Activated naive CD8-positive, alpha-beta T cell treated with anti-CD3 and anti-CD28 coated beads for 36 hours (primary cell): ENCODE measurements at places on chromosomes 2 and 18.

GRCh38 chr2:190582019-190582418 lies 47.5 kb upstream of the NEMP2 start:
- DNase-seq: no peak

DNA sequence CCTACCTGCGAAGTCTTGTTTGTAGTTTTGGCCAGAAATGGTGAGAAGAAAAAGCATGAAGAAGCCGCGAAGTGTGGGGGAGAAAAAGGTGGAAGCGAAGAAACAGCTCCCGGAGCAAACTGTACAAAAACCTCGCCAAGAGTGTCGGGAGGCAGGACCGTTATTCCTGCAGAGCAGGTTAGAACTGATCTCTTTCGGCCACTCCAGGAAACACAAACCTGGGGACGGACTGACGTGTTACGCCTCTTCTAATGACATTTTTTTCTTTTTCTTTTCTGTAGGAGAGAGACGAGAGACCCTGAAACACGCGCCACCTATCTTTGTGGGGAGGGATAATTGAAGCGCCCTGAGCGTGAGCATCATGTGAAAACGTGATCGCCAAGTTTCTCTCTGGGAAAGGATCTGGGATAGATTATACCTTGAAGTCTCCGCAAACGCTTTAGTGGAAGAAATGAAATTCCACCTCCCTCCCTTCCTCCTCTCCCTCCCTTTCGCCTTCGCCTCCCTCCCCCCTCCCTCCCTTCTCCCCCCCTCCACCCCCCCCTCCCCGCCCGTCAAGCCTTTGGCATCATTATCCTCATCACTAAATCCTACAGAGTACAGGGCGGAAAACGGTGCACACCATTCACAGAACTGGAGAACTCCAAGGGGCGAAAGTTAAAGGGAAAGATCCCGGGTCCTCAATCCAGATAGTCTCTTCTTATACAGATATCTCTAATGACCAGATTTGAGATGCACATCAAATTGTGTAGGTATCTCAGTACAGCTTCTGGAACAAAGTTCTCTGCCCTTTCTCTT lies at the start of gene ZEB2:
Gene ZEB2 (minus strand): TSS at position 186 of the 798 bp plus-strand sequence. CDS start 2,769 bp downstream, outside the sequence.
- peak; percentile 28 for DNase-seq

GRCh38 chr2:9097239-9097638 lies 93.8 kb upstream of the MBOAT2 start:
- DNase-seq: no peak

- no peak for DNase-seq
These were observed 16.0 kb upstream of the IGFBP5 start for GRCh38 chr2:216711348-216711747.

- DNase-seq: no peak
These were observed 5.8 kb upstream of the MEIS1 start for GRCh38 chr2:66428986-66429612.
